Brain (organoid and tissue), 16 donors: ENCODE measurements at places on chromosomes 1 and 21.

- no peak for DNase-seq
Observed at GRCh38 chr1:184827600-184828368, 73.1 kb upstream of the EDEM3 start.

- DNase-seq: no peak
Observed at GRCh38 chr1:182484531-182485257, 34.7 kb downstream of the RGSL1 start.

GRCh38 chr1:26094076-26094669 is 17.5 kb upstream of the PDIK1L start:
- no peak for DNase-seq

DNA sequence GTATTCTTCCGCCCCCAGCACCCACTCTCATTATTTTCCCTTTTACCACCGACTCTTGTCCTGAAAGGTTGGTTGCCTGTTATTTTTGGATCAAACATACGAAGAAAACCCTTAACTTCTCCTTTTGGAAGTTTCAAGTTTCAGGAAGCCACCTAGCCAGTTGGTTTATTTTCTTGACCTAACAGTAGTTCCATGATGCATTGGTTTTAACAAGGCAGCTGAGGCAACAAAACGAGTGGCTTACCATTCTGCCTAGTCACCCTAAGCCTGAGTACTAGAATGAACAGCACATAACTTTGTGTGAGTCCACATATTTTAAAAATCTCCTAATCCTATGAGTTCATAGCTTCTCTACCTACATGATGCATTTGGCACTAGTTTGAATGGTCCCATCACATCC is 28.9 kb downstream of the OLFM3 start:
- DNase-seq: no peak

- no peak for DNase-seq
Observed at GRCh38 chr1:203353486-203353885, 2.6 kb upstream of the FMOD start.

DNA sequence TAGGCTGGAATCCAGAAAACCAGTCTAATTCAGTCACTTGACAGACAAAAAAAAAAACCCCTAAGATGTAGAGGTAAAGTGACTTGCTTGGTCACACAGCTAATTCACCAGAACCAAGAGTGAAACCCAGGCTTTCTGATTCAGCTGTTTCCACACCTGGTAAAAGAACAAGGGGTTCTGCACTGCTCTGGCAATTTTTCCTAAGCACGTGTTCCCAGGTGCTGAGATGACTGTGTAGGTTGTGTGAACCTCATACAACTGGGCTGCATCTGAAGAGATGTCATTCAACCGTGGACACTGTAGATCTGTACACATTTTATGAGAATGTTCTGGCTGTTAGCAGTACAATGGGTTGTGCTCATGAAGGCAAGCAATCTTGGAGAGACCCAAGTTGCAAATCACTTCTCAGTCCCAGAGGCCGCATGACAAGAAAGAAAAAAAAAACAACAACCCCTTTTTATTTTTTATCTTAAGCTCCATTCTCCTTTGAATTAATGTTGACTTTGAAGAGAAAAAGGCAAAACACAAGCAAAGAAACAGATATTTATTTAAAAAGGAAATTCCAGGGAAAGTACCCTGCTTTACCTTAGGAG is 95.4 kb downstream of the INTS7 start:
- no peak for DNase-seq

DNA sequence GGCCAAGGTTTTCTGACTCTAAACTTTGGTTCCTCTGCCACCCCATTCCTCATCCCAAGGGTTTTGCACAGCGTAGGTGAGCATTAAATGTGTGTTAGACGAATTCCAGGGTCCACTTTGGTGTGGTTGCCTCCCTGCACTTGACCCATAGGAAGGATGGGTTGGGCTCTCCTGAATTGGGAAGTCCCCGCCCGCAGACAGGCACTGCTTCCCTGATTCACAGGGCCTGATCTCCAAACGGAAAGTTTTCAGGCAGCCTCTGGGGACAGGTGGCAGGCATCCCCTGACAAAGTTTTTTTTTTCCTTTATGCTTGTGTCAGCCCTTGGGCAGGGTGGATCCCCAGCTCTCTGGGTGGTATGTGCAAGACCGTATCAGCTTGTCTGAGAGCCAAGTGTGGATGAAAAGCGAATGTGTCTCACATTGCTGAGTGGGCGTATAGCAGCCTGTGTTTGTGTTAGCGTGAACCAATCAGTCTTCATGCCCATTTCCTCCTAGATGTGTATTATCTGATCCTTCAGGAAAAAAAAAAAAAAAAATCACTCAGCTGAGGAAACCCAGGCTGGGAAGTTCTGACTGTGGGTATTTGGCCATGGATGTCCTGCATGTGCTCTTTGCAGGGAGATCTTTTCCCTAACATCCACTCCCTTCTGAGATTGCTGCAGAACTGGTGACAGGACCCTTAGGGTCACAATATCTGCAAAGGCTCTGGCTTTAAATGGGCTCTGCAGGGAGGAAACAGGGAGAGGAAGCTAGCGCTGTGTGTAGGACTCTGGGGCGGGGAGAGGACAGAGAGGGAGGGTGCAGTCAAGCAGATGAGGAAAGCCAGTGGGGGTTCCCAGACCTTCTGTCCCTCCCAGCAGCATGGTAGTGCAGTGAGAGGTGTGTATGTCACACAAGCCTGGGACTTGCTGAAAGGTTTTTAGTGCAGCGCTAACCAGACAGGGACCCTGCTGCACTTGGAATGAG is 42.2 kb upstream of the TRABD2B start:
- no peak for DNase-seq

GRCh38 chr1:70528590-70529333 is 117.7 kb downstream of the CTH start:
- DNase-seq: peak; percentile 32

DNA sequence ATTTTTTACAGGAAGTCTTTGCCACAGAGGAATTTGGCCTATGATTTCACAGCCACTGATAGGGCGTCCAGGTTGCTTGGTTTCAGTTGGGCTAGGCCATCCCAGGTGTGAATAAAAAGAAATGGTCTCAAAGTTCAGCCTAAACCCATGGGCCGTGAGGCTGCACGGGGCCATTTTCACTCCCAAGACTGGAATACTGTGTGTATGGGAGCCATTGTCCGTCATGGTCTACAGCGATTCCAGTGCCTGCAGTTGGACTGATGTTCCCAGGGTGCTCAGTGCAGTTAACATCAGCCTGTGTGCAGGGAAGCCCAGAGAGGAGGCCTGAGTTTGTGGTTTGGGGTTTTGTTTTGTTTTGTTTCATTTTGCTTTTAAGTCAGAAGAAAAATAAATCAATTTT is 133.2 kb downstream of the ADSS2 start:
- no peak for DNase-seq

- DNase-seq: peak; percentile 48
Observed at GRCh38 chr1:205811660-205812059, 1.3 kb downstream of the SLC41A1 start.

GRCh38 chr1:115669002-115669673 is 27.4 kb downstream of the VANGL1 start:
- no peak for DNase-seq

DNA sequence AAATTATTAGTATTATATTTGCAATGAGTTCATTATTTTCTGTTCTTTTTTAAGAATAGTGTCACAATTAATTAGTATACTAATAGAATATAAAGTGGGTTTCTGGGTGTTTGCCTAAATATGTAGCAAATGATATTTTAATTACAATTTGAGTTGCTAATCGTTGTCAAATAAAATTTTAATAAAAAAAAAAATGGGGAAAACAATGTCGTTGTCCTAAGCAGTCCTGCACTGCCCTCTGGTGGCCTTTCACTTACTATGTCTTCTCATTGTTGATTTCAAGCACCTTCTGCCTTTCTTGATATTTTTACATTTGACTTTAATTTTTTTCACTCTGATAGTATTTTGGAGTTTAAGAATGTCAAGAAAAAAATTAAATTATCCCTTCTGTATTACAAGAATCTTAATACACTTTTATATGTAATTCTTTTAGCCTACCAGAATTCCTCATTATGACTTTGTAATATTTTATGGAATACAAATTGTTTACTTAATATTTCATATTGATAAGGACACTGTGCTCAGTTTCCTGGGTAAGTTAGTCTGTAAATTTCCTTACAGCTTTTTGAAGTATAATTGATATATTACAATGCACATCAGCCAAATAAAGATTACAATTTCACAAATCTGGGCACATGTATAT is 104.5 kb upstream of the FMN2 start:
- DNase-seq: peak; percentile 50

DNA sequence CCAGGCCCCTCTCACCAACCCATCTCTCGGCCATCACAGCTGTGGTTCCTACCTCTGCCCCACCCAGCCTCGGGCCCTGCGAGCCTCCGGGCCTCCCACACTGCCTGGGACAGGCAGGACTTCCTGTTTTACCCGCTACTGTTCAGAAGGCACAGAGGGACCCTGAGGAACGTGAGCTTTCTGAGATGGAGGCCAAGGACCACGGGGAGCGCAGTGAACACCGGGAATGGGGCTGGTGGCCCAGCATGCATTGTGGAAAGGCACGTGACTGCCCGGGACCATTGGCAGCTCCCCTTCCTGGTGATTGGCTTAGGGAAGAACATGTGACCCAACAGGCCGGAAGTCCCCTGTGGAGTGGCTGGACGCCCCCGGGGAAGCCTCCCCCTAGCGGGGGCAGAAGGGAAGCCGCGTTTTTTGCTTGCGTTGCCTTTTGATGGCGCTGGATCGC is 7.0 kb downstream of the S100B start:
- DNase-seq: no peak
